ENCODE measurements at places on chromosomes 5 and 9. TPM values are rescaled to one million over a fixed set of nuclear protein-coding genes. Genes with fewer than 3 reads are reported as not detected.

DNA sequence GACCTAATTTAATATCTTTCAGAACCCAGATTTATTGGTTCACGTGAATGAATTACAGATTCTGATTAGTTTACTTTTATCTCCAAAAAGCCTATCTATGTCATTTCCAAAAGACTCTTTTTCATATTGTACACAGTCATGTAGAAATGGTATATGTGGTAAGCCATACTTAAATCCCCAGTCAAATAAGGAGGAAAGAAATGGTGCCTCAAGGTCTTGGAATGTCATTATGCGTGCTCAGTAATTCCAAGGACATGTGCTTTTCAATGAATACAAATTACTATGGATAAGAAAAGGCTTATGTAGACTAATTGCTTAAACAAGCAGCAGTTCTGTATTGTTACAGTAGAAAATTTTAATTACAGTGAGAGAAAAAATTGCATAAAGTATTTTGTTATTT is 64.1 kb upstream of the TYRP1 start:
- DNase-seq: no peak

BSPRY gene
- total RNA-seq: 11.1 TPM

- no peak for DNase-seq
These were observed 4.9 kb upstream of the CARD9 start for GRCh38 chr9:136378170-136379002.

DNA sequence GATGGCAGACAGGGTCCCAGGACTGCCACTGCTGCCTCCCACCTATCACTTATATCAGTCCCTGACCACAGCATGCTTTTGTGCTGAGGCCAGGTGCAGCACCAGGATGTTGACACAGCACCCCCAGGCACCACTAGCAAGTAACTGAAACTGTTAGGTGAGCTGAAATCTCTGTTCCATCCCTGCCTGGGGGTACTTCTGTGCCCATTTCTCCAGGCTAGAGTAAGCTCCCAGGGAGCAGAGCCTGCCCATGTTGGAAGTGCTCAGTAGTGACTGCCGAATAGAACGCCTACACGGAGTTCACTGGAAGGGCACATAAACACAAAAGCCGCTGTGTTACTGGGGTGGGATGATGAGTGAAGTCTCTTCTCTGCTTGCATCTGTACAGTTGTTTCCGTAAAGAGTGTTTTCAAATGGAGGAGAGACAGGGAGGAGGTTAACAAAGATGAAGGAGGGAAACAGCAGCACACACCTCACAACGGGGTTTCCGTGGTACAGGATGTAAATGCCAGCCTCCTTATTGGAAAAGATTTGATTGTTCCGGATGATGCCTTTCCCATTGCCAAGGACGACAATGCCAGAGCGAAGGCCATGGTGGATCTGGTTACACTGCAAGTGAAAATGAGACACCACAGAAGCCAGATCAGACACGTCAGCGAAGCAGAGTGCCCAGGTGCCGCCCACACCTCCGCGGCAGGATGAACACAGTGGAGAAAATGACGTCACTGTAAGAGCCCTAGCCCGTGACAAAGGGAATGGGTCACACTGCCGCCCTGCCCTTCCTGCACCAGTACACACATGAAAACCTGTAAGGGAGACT is 43.1 kb downstream of the POLR1E start:
- DNase-seq: peak; percentile 18

SHOC1 gene
- total RNA-seq: not detected

All from activated T-helper 2 cell treated with anti-CD3 and anti-CD28 coated beads, Interferon-gamma antibody, Interleukin-2, Interleukin-4, amounts not matched to agents 10 μg/mL and 5 μg/mL and 100 μg/mL, durations not matched to agents 14 hours and 24 hours and 36 hours (primary cell).